ENCODE measurements at places on chromosomes 7 and 10.

DNA sequence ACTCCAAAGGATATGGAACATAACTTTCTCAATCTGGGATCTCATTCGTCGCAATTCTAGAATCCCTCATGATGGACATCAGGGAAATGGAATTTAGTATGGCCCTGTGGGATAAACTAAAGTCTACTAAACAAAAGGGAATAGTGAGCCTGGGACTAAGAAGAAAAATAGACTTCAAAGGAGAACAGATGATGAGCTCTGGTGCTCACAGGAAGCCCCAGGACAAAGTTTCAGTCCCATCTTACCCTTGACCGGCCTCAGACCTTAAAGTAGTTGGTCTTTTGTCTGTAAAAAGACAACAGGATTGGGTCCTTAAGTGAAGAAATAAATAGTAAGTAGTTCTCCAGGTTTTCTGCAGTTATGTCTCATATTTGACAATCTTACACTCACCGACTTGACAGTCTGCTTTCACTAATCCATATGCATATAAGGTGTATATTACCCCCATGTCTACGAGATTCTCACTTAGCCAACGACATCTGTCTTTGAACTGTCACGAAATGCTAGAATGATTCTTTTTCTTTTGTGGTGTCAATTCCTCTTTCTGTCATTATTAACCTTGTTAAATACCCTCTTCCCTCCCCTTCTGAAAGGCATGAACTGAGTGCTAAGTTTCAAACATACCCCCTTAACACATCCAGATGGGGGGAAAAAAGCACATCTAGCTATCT lies 10.9 kb upstream of the IKZF1 start:
- DNase-seq = no peak

DNA sequence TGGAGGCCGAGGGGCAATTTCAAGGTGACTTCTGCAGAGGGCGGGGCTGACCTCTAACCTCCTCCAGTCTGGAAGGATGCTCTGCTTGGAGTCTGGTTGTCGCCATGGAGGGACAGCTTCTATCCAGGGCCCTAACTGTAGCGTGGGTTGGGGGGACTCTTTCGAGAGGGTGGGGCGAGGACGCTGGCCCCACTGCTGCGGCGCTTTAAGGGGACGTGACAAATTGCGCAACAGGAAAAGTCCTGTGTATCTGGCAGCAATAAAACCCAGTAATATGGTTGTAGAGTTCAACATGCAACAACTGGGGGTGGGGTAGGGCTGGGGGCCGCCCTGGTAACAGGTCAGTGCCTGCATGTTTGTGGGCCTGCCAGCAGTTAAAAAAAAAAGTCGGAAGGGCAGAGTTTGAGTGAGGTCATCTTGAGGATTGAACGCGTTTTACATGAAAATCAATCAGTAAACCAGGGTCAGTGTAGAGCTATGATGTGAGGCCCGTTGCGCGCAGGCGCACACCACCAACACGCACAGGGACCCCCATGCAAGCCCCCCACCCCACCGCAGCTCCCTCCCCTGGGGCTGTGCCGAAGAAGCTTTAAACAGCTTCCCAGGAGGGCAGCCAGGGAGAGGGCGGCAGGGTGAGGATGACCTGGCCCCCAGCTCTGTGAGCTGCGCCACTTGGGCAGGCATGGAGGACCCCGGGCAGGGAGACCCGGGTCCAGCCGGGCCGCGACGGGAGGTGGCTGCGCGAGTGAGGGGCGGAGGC lies 4.3 kb downstream of the SHH start:
- no peak for DNase-seq

GRCh38 chr7:20786779-20787659 lies at the start of gene SP8:
Gene SP8 (minus strand): TSS chr7:20786886. CDS start chr7:20786798, 88 bp downstream.
- DNase-seq = peak; percentile 62

- peak; percentile 88 for DNase-seq
Observed at GRCh38 chr7:2138146-2138765, 94.5 kb downstream of the MAD1L1 start.

GRCh38 chr7:129161524-129162225 lies 17.2 kb downstream of the TSPAN33 start:
- no peak for DNase-seq

DNA sequence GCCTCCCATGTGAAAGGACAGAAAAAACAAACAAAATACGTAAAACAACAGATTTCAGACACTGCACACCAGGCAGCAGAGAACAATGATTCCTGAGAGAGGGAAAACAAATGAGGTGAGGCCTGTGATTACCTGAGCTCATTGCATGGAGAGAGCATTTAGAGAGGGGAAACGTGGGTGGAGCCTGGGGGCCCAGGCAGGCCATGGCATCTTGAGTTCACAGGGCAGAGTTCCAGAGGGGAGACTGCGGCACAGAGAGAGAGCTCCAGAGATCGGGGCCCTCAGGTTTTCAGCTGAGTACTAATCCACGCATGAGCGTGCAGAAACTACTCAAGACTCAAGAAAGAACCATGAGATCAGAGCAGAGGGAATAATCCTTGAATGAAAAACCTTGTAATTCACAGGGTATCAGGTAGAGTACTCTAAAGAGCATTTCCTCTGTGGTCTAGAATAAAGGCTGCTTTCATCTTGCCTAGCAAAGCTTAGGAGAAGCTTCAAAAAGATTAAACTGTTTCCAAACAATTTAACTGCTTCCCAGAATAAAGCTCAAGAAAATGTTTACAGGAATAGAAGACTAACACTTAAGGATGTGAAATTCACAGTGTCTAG lies 46.6 kb upstream of the ARHGAP12 start:
- DNase-seq = no peak

GRCh38 chr7:155257482-155258225 lies 40.0 kb upstream of the INSIG1 start:
- no peak for DNase-seq

GRCh38 chr10:1627945-1628344 lies 109.4 kb downstream of the ADARB2 start:
- DNase-seq = no peak

DNA sequence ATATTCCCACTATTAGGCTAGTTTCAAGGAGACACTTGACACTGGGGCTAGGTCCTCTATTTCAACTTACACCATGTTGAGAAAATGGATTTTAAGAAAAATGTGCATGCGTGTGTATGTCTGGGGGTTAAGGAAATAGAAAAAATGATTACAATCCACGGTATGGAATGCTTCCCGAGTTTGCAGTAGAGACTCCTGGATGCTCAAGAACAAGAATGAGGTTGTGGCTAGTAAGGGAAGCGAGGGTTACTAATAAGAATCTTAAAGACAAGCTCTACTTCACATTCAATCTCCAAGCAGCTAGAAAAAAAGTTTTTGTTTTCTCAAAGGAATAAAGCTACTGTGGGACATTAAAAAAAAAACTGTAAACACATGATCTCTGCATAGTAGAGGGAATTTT lies 54.7 kb downstream of the ANK3 start:
- DNase-seq = no peak

- DNase-seq = no peak
Observed at GRCh38 chr7:50449501-50449880, 659 bp downstream of the FIGNL1 start.

- DNase-seq = no peak
Observed at GRCh38 chr10:50416181-50416824, 165.0 kb upstream of the ASAH2 start.

DNA sequence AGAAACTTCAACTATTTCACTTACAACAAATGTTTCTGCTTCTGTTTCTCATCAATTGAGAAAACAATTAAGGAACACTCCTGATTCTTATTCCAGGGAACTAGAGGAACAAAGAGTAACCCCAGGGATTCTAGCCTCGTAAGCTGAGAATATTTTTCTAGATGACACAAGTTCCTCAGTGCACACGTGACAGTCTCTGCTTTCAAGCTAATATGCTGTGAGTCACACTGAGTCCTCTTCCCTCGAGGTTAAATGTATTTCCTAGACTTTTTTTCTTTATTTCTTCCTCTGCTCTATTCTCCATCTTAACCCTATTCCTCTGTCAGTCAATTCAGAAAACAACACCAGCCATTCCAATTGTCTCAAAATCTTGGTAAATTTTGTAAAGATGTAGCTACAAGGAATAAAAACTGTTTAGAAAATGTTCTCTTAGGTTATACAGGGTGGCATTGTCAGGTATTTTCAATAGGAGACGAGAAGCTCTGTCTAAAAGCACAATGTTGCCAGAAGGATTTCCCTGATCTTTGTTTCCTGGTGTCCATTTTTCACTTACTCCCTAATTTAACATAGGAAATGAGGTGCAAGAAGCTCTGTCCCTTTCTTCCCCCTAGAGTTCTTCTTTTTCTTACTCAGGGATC lies 5.8 kb upstream of the C1GALT1 start:
- DNase-seq = no peak

All from GM13977 (cell line).